NCI-H524 treated with DMSO at 0.1 percent for 48 hours (cell line): ENCODE measurements at places on chromosomes 1 and 21.

DNA sequence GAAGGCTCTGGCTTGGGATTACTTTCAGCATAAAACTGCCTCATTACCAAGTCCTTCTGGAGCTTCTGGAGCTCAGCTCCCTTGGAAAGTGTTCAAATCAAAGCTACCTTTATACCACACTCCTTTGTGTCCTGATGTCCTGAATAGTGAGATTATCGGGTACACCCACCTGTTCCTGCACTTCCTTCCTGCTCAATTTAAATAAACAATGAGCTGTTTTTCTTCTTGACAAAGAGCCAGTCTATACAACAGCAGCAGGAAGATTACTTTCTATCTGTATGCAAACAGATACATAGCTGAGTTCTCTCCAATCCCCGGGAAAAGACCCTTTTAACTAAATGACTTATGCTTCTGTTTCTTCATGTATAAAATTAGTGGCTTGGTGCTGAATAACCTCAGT, 258.0 kb upstream of the FMN2 start:
- no peak for DNase-seq

- DNase-seq, result no peak
Measured at GRCh38 chr21:44024887-44025353, 12.8 kb downstream of the TRAPPC10 start.

- no peak for DNase-seq
Measured at GRCh38 chr1:5164158-5164557, 509.7 kb downstream of the AJAP1 start.

GRCh38 chr1:8448911-8449661, 131.2 kb downstream of the SLC45A1 start:
- DNase-seq, result no peak

- no peak for DNase-seq
Measured at GRCh38 chr1:195604287-195604686, 1004.0 kb downstream of the KCNT2 start.

GRCh38 chr1:225848030-225848955, 33.9 kb downstream of the TMEM63A start:
- peak; percentile 61 for DNase-seq

GRCh38 chr1:52667290-52667689, 30.9 kb downstream of the COA7 start:
- DNase-seq, result no peak
